Activated T-cell treated with anti-CD3 and anti-CD28 coated beads, Interleukin-2, amount 50 U/mL, for 72 hours (primary cell): ENCODE measurements at places on chromosomes 1 and 21.

DNA sequence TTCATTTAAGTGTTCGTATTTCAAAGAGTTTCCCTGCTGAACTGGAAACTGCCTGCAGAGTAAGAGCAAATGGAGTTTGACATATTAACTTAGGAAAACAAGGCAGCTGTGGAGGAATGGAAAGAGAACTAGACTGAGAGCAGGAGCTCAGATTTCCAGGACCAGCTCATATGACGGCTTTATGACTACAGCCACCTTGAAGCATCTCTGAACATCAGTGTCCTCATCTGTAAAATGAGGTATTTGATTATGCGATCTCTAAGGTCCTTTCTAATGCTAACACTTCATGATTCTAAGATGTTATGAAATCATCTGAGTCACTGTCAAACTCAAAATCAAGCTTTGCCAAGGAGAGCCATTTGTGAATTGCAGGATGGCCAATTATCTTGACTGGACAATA lies 112.3 kb downstream of the PRRX1 start:
- DNase-seq: no peak

DNA sequence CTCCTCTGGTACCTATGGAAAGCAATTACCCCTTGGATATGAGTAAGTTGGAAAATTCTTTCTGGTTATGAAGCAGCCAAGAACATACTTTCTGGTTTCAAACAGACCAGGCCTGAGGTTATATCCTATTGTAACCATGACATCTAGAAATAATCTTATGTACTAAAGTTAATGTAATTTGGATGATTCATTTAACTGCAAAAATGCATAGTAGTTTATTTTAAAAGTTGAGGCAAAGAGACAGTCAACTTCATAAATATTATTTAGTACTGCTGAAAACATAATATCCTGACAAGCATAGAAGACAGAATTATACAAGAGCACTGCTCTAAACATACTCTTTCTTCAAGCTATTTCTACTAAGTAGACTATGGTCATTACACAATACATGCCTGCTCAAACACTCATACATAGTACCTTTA lies 25.5 kb downstream of the ODF2L start:
- DNase-seq: no peak

DNA sequence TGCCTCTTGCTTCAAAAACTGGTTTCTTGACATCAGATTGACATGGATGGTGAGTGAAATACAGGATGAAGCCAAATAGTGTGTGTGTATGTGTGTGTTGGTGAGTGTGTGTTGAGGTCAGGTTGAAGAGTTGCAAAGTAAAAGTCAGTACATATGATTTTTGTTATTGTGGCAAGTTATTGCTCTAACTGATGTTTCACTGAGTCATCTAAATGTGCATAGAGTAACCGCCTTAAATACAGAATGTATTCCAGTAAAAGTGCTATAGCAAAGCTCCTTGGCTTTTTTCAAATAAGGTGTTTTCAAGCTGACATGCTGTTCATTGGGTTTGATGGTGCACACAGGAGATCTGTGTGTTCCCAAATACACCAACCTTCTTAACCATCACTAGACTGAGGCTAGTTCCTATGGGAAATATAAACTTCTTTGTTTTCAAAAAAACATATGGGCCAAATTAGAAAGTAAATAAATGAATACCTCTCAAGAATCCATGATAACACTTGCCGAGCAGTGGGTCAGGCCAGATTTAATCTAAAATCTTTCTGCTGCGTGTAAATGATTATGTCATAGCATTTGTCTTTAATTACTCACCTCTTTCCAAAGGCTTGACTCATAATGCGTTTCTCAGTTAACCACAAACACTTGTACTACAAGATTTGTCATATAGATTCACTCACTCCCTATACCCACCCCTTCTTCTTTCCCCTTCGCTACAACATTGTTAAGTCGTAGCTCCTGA lies 151.1 kb downstream of the LYPLAL1 start:
- peak; percentile 34 for DNase-seq

DNA sequence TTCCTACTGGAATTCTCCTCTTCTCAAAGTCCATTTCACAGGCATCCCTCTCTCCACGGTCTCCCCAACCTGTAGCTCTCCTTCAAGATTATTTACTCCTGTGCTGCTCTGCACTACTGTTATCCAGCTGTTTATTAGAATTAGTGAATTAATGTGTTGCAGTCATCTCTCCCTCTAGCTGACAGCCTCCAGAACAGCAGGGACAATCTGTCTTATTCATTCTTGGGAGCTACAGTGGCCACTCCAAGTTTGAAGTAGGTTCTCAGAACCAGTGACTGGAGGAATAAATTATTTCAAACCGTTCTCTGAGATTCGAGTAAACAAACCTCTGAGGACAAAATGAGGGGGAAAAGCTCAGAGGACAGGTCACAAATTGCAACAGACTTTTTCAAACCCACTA lies 330.9 kb downstream of the RRAGC start:
- DNase-seq: no peak

DNA sequence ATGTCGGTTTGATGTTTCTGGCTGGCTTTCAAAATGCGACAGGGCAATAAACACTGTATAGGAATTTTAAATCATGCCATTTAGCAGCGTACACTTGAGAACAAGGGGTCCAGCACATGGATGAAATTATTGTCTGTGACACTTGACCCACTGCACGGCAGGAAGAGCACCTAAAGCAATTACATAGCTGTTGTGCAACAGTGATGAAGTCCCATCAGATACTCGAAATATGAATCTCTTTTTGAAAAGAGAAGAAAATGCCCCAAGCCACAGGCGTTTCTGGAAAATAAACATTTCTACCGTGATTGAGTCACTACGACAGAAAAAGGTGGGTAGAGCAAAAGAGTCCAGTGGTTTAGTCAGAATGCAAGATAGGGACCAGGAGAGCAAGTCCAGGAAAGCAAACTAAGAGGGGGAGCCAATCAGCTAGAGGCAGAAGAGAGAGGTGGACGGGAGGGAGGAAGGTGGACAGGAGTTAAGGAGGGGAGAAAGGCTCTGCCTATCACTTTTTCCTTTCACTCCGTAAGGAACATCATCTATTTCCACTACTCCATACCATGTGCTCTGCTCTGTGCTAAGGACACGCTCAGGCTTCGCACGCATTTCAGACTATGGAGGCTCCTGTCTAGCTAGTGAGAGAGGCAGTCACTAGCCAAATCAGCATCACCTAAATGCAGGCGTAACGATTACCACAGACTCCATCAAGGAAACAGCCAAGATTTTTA lies 6.4 kb downstream of the DSCAM start:
- DNase-seq: no peak

- DNase-seq: no peak
Observed at GRCh38 chr1:53365437-53366063, 37.7 kb upstream of the LRP8 start.

GRCh38 chr1:215133532-215133931 lies 51.0 kb downstream of the KCNK2 start:
- no peak for DNase-seq

- DNase-seq: no peak
Observed at GRCh38 chr1:167137332-167137781, 43.5 kb downstream of the STYXL2 start.

- no peak for DNase-seq
Observed at GRCh38 chr1:108120163-108120562, 80.0 kb downstream of the SLC25A24 start.

DNA sequence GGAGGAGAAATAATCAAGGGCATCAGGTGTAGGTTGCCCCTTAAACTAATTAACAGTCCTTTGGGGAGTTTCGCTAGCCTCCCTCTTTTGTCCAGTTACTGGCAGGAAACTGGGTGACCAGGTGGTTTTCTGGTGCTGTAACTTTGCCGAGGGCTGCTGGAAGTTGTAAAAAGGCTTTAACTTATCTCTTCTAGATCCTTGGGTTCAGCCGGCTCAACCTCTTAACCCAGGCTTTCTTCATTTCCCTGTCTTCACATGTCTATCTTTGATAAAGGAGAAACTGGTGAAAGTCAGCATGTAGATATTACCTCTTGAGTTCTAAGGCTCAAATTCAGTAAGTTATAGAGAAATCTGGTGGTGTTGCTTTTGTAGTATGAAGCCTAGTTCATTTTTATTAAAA lies 289.7 kb upstream of the NRIP1 start:
- DNase-seq: no peak

DNA sequence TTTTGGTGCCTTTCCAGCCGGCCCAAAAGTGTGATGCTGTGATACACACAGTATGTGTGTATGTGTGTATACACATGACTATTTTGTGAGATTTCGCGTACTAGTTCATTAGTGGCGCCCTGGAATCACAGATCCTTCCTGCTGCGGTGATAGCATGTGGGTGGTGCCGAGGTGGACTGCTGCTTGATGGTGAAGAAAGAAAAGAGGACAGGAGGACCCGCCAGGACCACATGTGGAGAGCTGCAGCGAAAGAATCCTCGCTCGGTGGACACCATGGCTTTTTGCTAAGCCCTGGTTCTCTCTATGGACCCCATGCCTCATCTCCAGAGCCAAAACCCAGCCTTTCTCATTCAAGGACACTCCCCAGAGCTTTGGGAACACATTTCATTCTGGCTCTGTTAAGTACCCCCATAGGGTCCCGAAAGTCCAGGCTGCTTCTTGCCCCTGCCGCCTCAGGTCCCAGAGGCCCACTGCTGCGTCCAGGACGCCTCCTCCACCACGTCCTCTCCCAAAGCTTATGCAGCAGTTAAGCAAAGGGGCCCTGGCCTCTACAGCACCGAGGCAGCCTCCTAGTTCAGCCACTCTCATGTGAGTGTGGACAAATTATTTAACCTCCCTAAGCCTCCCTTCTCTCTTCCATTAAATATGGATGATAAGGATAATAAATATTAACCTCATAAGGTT lies 32.8 kb upstream of the COX20 start:
- DNase-seq: no peak

DNA sequence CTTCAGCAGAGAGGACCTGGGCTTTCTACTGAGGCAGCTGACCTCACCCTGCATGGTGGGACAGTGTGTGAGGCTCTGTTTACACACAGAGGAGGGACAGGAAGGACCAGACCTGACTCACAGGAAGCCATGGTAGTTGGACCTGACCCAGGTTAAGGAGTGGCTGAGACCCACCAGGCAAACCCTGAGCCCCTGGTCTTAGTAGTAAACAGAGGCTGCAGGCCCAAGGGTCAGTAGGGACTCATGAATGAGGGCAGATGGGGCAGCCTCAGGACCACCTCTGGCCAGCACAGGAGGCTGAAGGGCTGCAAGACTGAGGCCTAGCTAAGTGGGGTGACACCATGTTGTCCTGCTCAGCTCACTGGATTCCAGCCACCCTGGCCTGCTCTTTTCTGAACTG lies 273.2 kb downstream of the GRIK3 start:
- DNase-seq: no peak

DNA sequence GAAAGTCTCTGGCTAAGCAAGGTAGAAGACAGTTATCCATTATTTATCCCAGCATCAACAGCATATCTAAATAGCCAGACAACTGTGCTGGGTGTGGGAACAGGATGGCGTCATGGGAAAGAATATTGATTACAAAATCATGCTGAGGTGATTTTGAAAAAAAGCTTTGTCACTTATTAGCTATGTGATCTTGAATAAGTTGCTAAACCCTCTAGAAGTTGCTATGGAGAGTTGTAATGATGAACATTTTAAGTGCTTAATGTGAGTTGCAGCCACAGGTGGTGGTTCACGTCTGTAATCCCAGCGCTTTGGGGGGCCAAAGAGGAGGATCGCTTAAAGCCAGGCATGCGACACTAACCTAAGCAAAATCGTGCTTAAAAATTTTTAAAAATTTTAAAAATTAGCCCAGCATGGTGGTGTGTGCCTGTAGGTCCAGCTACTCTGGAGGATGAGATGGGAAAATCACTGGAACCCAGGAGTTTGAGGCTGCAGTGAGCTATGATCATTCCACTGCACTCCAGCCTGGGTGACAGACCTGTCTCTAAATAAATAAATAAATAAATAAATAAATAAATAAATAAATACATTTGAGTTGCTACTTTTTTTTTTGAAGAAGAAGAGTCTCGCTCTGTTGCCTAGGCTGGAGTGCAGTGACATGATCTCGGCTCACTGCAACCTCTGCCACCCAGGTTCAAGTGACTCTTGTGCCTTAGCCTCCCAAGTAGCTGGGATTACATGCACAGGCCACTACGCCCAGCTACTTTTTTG lies 33.6 kb downstream of the WNT2B start:
- DNase-seq: no peak

DNA sequence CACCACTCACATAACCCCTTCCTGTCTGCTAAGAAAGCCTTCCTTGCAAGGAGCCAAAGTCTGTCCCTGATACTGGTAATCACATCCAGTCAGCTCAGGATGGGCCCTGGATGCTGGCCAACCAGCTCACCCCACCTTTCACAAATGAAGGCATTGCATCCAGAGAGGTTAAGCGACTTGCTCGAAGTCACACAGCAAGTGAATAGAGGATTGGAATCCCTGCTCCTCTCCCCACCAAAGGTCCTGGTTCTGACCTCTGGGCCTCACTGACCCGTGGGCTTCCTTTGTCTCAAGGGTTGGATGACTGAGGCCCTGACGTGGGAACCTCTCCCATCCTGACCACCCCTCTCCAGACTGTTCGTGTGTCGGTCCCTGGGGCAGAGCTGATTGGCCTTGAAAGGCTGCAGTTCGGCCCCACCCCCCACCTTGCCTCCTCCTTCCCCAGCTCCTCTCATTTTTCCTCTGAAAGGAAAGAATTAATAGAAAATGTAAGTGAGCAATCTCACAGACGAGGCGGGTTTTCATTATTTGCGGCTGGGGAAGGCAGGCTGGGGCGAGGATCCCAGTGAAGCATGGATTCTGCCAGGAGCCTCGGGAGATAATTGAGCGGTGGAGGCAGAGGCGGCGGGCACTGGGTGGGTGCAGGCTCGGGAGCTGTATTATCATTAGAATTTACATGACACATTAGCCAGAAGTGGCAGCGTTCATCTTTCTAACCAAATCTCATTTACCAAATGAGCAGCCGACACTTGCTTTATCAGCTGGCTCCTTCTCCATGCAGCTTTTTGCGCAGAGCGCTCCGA lies 101.5 kb upstream of the CSF3R start:
- DNase-seq: no peak

GRCh38 chr1:32924881-32925344 lies 23.7 kb upstream of the TMEM54 start:
- peak; percentile 42 for DNase-seq

DNA sequence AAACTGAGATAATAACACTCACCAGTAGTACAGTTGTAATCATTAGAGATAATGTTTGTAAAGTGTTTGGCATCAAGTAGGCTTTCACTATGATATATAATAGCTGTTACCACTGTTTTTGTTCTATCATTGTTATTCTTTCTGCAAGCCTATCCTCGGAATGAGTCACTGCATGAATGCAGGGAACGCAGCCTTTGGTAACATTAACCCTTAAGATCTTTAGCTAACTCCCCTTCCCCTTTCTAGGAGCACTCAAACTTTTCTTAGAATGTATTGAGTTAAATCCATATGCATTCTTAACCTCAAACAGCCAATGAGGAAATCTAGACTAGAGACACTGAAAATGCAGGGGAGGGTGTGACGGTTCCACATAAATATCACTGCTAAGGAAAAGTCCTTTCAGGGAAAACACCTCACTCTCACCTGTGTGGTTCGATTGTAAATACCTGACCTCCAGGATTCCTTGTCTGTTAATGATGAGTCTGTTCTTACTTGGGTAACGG lies 467.3 kb downstream of the SETD4 start:
- no peak for DNase-seq
